Neural progenitor cell (in vitro differentiated cells): ENCODE measurements at places on chromosomes 3 and 15. TPM values are rescaled to one million over a fixed set of nuclear protein-coding genes. Genes with fewer than 3 reads are reported as not detected.

EID1 gene
- 205 and 292 TPM in 2 replicates for total RNA-seq

CPEB1 gene
- 2.1 and 5.8 TPM in 2 replicates for total RNA-seq

GOLGA6B gene
- total RNA-seq: not detected in 2 replicates

TGM4 gene
- 0.04 and 0.12 TPM in 2 replicates for total RNA-seq

TLE3 gene
- total RNA-seq: 22.1 and 78.5 TPM in 2 replicates

GOLGA8R gene
- not detected in 2 replicates for total RNA-seq

IL17RB gene
- 3.4 and 5.5 TPM in 2 replicates for total RNA-seq

ST6GAL1 gene
- total RNA-seq: 27.3 and 39.2 TPM in 2 replicates

NFKBIZ gene
- total RNA-seq: 14.7 and 19.7 TPM in 2 replicates
